H9 (cell line): ENCODE measurements at places on chromosomes 12 and 14. TPM values are rescaled to one million over a fixed set of nuclear protein-coding genes. Genes with fewer than 3 reads are reported as not detected.

DNA sequence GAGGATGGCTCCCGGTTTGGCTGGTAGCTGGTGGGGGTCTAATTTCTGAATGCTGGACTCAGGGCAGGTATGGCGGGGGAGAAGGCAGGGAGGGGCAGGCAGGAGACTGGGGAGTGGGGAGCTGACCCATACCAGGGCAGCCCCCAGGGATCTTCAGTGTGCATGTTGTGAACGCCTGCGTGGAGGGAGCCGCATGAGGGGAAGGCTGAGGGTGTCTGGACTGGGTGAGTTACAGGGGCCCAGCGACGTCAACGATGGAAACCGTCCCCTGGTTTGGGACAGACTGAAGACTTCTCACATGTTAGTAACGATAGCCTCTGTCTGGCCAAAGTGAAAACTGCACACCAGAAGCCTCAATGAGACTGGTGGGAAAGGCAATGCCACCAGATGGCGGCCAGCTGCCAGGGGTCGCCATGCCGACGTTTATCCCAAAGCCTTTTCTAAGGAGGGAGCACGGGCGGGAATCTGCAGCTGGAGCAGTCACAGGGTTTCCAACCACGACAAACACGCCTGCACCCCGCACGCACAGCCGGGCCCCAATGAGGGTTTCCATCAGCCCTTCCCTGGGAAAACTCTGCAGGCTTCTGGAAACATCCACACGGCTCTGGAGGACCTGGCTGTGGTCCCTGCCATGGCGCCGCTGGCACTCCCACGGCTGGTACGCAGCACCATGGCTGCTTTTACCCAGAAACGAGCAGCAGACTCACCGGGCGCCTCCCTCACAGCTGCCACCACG is 14.0 kb downstream of the PGAM5 start:
- no peaks in the 10 kb centered on the region for H3K4me1 ChIP-seq
- H3K27me3 ChIP-seq: no peaks in the 10 kb centered on the region
- peaks cover 93% of the 10 kb centered on the region for H3K36me3 ChIP-seq
- no peak overlapping the region for H3K4me3 ChIP-seq
- no peak for DNase-seq

GRCh38 chr12:19972325-19973288 is 395.7 kb upstream of the PDE3A start:
- no peaks in the 10 kb centered on the region for H3K27me3 ChIP-seq
- H3K4me3 ChIP-seq: no peak overlapping the region
- H3K27ac ChIP-seq: no peak overlapping the region
- DNase-seq: no peak

DNA sequence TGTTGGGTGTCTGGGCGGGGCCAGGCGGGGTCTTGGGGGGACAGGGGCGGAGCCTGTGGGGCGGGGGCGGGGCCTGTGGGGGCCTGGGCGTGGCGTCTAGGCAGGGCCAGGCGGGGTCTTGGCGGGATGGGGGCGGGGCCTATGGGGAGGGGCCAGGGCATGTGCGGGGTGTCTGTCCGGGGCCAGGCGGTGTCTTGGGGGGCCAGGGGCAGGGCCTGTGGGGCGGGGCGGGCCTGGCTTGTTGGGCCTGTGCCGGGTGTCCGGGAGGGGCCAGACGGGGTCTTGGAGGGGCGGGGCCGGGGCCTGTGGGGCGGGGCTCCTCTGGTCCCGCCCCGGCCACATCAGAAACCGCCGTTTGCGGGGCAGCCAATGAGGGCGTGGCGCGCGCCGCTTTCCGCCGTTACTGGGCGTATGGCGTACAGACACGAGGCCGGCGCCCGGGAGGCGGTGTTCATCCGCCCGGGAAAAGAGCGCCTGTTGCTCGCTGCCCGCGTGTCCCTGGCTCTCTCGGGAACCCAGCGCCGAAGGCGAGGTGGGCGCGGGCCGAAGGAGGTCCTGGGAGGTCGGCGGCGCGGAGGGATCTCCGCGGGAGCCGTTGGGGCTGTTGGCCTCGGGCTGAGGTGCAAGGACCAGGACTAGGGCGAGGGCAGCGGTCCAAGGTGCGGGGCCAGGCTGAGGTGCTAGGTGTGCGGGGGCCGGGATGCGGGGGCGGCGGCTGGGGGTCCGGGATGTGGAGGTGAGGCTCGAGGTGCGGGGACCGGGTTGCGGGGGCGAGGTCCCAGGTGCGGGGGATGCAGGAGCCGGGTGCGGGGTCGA is at the start of gene PIWIL1:
Gene PIWIL1 (plus strand): TSS at position 400 of the 816 bp plus-strand sequence. CDS start 4,705 bp downstream, outside the sequence.
- H3K27ac ChIP-seq: no peak within 1 kb of the TSS
- no peaks in the 10 kb centered on the region for H3K4me1 ChIP-seq
- no peak within 1 kb of the TSS for H3K4me3 ChIP-seq
- no peaks in the 10 kb centered on the region for H3K27me3 ChIP-seq

- H3K27ac ChIP-seq: no peak overlapping the region
- no peaks in the 10 kb centered on the region for H3K27me3 ChIP-seq
- peaks cover 3% of the 10 kb centered on the region; the same call in 1 of the 2 replicates for H3K4me1 ChIP-seq
- H3K36me3 ChIP-seq: no peaks in the 10 kb centered on the region
- DNase-seq: no peak
These were observed 219.7 kb downstream of the SLC25A21 start for GRCh38 chr14:36952689-36953088.

GRCh38 chr12:57717846-57718640 is 20.5 kb downstream of the AGAP2 start:
- H3K27ac ChIP-seq: no peak overlapping the region
- DNase-seq: no peak
- peaks cover 16% of the 10 kb centered on the region for H3K36me3 ChIP-seq
- H3K4me3 ChIP-seq: no peak overlapping the region

DNA sequence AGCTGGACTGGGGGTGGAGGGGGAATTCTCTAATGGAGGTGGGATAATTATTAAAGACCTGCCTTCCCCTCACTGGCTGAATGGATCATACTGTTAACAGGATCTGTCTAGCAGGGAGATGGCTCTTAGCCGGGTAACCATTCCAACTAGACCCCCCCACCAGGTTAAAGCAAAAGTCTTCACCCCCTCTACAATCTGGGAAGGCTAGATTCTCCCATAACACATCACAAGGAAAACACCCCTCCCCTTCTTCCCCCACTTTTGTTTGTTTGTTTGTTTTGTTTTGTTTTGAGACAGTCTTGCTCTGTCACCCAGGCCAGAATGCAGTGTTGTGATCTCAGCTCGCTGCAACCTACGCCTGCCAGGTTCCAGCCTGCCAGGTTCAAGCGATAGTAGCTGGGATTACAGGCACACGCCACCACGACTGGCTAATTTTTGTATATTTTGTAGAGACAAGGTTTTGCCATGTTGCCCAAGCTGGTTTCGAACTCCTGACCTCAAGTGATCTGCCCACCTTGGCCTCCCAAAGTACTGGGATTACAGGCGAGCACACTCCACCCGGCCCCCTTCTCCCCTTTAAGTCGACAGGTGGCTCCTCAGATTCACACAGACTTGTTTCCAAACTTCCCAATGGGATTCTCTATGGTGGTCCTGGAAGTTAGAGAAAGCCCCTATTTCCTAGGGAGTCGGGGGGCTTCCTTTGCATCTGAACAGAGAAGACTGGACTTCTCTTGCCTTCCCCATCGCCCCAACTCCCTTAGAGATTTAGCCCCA is 3.5 kb upstream of the BAZ2A start:
- H3K27ac ChIP-seq: no peak overlapping the region
- H3K4me3 ChIP-seq: peak overlapping the region; percentile 92
- H3K27me3 ChIP-seq: no peaks in the 10 kb centered on the region

Gene TMTC1
- 16.1 TPM in 2 replicates for total RNA-seq

Gene ALKBH2
- total RNA-seq: 23.7 and 24.4 TPM in 2 replicates

DNA sequence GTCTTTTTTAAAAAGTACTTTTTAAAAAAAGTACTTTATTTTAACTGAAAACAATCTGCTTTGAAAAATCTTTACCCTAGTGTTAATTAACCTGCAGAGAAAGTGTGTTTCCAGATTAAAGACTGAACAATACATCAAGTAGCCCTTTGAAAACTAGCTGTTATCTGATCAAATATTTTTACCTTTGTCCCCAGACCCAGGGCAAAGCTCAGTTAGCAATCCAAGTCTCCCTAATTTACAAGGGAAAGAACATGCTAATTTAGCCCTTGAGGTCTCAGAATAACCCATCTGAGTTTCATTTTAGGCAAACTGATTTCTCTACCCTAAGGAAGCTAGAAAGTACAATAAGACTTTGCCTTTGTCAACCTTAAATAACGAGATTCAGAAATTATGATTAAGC is 91.2 kb downstream of the PPM1H start:
- H3K4me3 ChIP-seq: no peak overlapping the region
- H3K27ac ChIP-seq: no peak overlapping the region
- DNase-seq: no peak
- H3K27me3 ChIP-seq: no peaks in the 10 kb centered on the region

GRCh38 chr12:89890161-89890560 is 181.5 kb upstream of the ATP2B1 start:
- H3K4me3 ChIP-seq: no peak overlapping the region
- H3K27ac ChIP-seq: no peak overlapping the region
- DNase-seq: no peak
- no peaks in the 10 kb centered on the region for H3K27me3 ChIP-seq
- H3K36me3 ChIP-seq: peaks cover 18% of the 10 kb centered on the region
